Posterior vena cava (tissue), 2 donors: ENCODE measurements at places on chromosomes 12 and 14. TPM values are rescaled to one million over a fixed set of nuclear protein-coding genes. Genes with fewer than 3 reads are reported as not detected.
A peak's percentile ranks its signal among the peaks of the same experiment; 100 is the strongest.

The TEX52 gene
- not detected for total RNA-seq

The CHD8 gene
- 49.7 TPM for total RNA-seq

DNA sequence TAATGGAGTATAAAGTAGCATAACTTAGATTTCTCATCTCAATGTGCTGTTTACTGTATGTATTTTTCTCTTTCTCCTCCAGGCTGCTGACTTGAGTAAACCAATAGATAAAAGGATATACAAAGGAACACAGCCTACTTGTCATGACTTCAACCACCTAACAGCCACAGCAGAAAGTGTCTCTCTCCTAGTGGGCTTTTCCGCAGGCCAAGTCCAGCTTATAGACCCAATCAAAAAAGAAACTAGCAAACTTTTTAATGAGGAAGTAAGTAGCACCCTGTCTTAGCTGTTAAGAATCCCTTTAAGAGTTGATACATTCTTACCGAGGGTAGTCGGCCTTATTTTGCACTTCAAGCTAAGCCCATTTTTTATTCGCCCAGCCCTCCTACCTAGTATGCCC lies 55.2 kb downstream of the WDR20 start:
- no peak for DNase-seq

DNA sequence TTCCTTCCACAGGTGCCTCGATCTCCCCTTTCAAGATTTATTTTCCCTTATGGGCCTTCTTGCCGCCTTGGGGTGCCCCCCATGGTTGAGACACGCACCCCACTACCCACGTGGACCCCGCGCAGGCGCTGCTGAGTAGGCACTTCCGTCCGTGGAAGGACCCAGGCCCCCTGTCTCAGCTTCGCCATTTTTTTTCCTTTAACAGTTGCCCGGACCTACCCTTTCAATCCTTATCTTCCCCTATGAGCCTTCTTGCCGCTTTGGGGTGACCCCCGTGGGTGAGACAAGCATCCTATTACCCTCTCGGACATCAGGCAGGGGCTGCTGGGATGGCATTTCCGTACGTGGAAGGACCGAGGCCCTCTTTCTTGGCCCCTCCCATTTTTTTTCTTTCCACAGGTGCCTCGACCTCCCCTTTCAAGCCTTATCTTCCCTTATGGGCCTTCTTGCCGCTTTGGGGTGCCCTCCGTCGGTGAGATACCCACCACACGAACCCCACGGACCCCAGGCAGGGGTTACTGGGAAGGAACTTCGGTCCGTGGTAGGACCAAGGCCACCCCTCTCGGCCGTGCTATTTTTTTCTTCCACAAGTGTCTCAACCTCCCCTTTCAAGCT lies 268.2 kb downstream of the ALG10 start:
- DNase-seq: peak; percentile 63

- no peak for DNase-seq
Observed at GRCh38 chr12:12723149-12723680, 6.0 kb downstream of the CDKN1B start.
